Stimulated activated CD4-positive, alpha-beta T cell treated with anti-CD3 and anti-CD28 coated beads, Interleukin-15, amount 100 ng/mL, for 1 hour (primary cell): ENCODE measurements at places on chromosomes 5 and 9.

DNA sequence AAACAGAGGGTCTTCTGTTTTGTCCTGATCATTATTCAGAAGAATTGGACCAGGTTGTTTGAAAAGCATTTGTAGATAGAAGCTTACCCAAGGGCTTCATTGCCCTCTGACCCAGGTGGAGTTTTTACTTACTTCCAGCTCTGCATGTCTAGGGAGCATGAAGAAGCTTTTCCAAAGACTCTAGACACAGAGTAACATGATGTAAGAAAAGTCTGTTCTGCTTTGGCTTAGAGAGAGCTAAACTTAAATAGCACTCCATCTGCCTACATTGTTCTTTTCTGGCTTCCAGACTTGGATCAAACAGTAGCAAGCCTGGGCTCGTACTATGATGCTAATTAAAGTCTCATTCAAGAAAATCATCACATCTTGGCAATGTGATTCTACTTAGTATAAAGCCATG is 112.1 kb downstream of the SNCAIP start:
- DNase-seq = no peak

DNA sequence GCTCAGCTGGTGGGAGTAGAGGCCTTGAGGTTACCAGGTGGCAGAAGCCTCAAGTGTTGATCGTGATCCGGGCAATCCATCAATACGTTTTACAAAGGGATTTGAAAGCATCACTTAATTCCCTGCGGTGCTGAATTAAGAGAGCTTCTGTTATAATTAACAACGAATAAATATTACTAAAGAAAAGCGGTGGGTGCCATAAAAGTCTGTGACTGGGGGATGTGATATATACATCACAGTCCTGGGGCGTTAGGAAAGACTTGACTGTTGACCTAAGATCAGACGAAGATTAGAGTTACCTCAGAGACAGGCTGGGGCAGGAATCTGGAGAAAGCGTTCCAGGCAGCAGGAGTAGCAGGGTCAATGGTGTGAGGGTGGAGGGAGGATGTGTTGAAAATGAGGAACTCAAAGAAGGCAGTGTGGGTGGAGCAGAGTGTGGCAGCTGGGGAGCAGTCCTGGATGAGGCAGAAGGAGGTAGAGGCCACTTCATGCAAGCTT is 6.7 kb upstream of the C5orf63 start:
- no peak for DNase-seq

DNA sequence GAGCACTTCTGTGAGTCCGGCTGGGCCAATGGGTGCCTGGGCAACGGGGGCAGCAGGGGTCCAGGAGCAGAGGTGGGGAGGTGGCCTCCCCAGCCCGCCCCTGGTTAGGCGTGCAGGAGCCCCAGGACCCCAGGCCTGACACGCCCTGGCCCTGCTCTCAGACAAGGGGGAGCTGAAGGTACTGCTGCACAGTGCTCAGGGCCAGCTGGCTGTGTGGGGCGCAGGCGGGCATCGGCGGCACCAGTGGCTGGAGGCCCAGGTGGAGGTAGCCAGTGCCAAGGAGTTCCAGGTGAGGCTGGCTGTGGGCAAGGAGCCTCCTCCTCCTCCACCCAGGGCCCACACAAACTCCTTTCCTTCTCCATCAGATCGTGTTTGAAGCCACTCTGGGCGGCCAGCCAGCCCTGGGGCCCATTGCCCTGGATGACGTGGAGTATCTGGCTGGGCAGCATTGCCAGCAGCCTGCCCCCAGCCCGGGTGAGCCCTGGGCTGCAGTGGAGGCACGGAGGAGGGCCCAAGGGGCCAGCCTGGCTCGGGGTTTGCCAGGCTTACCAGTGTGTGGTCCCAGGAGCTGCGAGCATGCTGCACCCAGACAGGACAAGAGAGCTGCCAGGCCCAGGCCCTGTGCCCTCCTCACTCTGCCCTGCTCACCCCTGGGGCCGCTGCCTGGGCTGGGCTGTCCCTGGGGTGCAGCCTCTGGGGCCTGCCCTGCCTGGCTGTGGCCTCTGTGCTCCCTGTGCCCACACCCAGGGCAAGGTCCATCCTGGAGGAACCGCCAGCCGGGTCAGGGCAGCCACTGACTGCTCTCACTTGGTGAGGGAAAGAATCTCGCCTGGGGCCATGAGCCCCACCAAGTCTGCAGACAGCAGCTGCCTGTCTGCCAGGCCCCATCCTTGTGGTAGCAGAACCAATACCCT is 7.0 kb downstream of the MAMDC4 start:
- no peak for DNase-seq

DNA sequence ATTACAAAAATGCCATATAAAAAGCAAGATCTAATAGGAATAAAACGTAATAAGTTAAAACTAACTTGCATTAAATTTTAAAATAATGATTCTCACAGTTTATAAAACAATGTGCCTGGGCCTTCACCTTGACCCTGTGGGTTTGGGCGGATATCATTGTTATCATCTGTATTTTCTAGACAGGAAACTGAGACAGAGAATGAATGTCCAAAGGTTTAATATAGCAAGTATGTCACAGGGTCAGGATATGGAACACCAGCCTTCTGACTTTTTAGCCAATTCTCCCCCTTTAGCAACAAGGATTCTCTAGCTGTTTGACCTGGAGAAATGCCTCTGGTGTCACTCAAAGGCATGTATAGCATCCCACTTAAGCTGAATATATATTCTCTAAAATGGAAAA is 67.2 kb downstream of the ITGA1 start:
- DNase-seq = no peak

DNA sequence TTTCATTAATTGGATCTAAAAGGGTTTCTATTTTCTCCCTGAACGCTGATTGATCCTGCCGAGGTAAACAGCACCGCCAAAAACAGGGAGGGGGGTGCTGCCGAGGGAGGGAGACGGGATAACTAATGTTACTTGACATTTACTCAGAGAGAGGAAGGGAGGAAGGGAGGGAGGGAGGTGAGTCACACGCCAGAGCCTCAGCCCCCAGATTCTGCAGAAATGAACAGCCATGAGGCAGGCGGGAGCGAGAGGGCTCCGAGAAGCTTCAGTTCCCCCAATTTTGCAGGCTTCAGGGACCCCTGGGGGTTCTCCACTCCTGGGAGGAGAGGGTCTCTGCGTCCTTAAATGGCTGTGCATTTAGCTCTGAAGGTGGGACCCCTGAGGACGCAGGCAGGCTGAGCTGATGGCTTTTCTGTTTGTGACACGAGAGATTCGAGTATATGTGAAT is 59.1 kb upstream of the IER5L start:
- DNase-seq = peak; percentile 45
